ENCODE measurements at places on chromosomes 5 and 9. TPM values are rescaled to one million over a fixed set of nuclear protein-coding genes. Genes with fewer than 3 reads are reported as not detected.
A peak's percentile ranks its signal among the peaks of the same experiment; 100 is the strongest.

The VCAN gene
- 147 TPM for total RNA-seq

The PIP5KL1 gene
- not detected for total RNA-seq

The ADAMTSL2 gene
- 58.2 TPM for total RNA-seq

The ZNF883 gene
- total RNA-seq: 0.81 TPM

DNA sequence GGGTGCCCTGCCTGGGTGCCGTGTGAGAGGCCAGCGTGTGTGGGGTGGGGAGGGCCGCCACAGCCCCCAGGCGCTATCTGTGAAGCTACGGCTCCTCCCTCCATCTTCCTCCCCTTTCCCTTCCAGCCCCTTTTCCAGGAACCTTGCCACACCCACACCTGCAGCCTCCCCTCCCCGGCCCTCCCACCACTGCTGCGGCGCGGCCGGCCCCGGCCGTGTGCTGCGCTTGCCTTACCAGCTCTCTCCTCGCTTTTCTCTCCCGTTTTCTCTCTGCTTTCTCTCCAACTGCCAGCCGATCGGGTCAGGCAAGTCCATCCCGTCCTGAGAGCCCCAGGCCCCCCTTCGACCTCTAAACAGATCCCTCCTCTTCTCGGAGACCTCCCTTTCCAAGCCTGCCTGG is 21.4 kb downstream of the GOLGA2 start:
- no peak overlapping the region for H3K4me3 ChIP-seq
- DNase-seq: no peak
- peaks cover 34% of the 10 kb centered on the region for H3K36me3 ChIP-seq
- H3K4me1 ChIP-seq: peaks cover 13% of the 10 kb centered on the region

- DNase-seq: no peak
- no peaks in the 10 kb centered on the region for H3K27me3 ChIP-seq
- H3K4me1 ChIP-seq: peaks cover 11% of the 10 kb centered on the region
- no peak overlapping the region for H3K27ac ChIP-seq
- H3K4me3 ChIP-seq: no peak overlapping the region
Observed at GRCh38 chr9:112007575-112008240, 111.1 kb downstream of the UGCG start.

DNA sequence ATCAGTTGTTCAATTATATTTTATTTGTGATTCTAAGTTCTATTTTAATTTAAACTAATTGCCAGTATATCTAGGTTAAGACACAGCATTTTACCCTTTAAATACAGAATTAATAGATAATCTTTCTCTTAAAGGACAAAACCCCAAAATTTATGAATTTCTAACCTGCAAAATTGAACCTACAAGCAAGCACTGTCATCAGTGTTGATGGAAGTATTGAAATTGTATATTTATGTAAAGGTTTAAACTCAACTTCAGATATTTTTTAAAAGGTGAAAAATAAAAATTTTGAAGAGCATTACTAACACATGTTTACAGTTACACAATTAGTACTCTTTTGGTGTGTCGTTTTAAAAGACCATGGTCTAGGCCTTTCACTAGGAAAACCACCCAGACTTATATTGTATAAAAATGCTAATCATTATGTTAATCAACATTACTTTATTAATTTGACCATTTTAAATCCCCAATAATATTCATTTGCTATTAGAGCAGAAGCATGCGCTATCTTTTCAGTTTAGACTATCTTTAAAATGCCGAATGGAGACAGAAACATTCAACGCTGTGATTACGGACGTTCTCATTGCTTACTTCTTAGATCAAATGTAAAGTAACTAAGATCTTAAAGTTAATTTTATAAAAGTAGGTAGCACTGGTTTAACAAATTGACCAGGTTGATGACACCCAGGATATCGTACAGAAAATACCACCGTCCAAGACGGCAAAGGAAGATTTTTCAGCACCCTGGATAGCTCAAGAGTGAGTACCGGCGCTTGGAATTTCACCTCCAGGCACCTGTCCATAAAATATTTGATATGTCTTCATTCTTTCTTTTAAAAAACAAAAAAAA is 3.2 kb downstream of the OTP start:
- no peak overlapping the region for H3K27ac ChIP-seq
- DNase-seq: no peak
- peaks cover 10% of the 10 kb centered on the region for H3K4me1 ChIP-seq

- no peak overlapping the region for H3K4me3 ChIP-seq
- DNase-seq: no peak
- no peaks in the 10 kb centered on the region for H3K4me1 ChIP-seq
Observed at GRCh38 chr9:101706997-101707396, 31.4 kb downstream of the GRIN3A start.

GRCh38 chr9:126401107-126401506 is 74.5 kb downstream of the MVB12B start:
- DNase-seq: no peak
- no peaks in the 10 kb centered on the region for H3K27me3 ChIP-seq
- peaks cover 10% of the 10 kb centered on the region for H3K36me3 ChIP-seq
- no peak overlapping the region for H3K4me3 ChIP-seq

GRCh38 chr5:54655761-54656160 is 138.2 kb downstream of the SNX18 start:
- H3K36me3 ChIP-seq: no peaks in the 10 kb centered on the region
- no peak overlapping the region for H3K4me3 ChIP-seq
- no peak for DNase-seq
- H3K4me1 ChIP-seq: no peaks in the 10 kb centered on the region

DNA sequence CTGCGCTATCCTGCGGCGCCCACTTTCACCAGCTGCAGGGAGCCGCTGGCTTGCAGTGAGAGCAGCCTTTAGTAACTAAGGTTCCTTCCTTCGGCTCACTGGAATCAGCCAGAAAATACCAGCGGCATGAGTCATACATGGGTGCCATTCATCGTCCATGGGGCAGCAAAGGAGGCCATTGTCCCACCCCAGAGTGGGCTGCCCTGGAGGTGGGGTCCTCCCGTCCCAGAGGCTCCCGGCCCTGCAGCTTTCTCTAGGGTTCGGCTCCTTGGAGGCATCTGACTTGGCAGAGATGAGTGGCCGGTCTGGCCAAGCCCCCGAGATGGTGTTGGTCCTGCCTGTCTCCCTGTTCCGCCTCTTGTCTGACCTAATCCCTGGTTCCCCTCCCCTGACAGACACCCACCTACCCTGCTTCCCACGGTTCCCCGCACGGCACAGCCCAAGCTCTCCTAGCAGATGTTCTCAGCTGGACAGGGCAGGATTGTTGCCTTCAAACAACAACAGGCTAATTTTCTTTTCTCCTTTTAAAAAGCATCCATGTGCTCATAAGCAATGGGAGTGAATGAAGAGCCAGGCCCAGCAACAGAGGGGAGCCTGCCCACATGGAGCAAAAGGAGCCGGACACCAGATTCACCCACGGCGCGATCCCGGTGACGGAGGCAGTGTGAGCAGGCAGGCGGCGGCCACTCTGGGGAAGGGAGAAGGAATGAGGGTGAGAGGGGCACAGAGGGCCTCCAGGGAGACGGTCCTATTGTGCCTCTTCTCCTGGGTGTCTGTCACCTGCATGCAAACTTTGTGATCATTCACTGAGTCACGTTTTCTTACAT is 97.0 kb upstream of the COL5A1 start:
- no peaks in the 10 kb centered on the region for H3K36me3 ChIP-seq
- no peaks in the 10 kb centered on the region for H3K27me3 ChIP-seq
- no peak for DNase-seq
- no peak overlapping the region for H3K4me3 ChIP-seq
- H3K27ac ChIP-seq: no peak overlapping the region
- no peaks in the 10 kb centered on the region for H3K4me1 ChIP-seq

- no peak overlapping the region for H3K4me3 ChIP-seq
- no peaks in the 10 kb centered on the region for H3K36me3 ChIP-seq
- peak overlapping the region; percentile 56 for H3K27ac ChIP-seq
- H3K27me3 ChIP-seq: no peaks in the 10 kb centered on the region
Observed at GRCh38 chr9:121568343-121569265, 69.0 kb upstream of the GGTA1 start.

DNA sequence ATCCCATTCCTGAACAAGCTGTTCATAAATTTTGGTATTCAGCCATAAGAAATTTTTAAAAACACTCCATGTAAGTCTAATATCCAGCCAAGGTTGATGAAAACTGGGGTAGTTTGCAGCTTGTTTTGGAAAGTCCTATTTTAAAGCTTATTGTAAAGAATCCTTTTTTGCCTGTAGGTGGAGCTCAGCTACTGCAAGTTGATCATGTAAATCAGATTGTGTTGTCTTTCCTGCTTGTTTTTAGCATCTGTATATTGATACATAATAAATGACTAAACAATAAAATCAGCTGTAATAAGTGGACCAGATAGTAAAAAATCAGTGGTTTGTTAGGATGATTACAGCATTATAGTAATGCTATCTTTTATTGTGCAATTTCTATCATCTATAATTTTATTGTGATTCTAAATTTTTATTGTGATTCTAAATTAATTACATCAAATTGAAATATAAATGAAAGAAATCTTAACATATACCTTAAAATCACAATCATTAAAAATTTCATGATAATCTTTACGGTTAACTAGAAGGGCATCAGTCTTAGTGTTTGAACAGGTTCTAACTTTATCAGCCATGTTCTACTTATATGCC is 42.4 kb downstream of the CWC27 start:
- no peaks in the 10 kb centered on the region for H3K27me3 ChIP-seq
- no peak overlapping the region for H3K4me3 ChIP-seq
- no peaks in the 10 kb centered on the region for H3K36me3 ChIP-seq
- DNase-seq: no peak

GRCh38 chr5:117496801-117497200 is 922.2 kb upstream of the SEMA6A start:
- H3K4me3 ChIP-seq: no peak overlapping the region
- no peak for DNase-seq
- no peaks in the 10 kb centered on the region for H3K27me3 ChIP-seq
- H3K4me1 ChIP-seq: no peaks in the 10 kb centered on the region

GRCh38 chr5:151107738-151108520 is 27.1 kb upstream of the TNIP1 start:
- no peaks in the 10 kb centered on the region for H3K27me3 ChIP-seq
- H3K4me3 ChIP-seq: no peak overlapping the region
- no peak for DNase-seq
- peak overlapping the region; percentile 21 for H3K27ac ChIP-seq

GRCh38 chr5:34648840-34649158 is 7.3 kb upstream of the RAI14 start:
- H3K4me1 ChIP-seq: no peaks in the 10 kb centered on the region
- H3K27ac ChIP-seq: no peak overlapping the region
- DNase-seq: no peak
- H3K36me3 ChIP-seq: no peaks in the 10 kb centered on the region
- H3K27me3 ChIP-seq: no peaks in the 10 kb centered on the region
